Kidney epithelial cell (primary cell): ENCODE measurements at places on chromosomes 12 and 14.

DNA sequence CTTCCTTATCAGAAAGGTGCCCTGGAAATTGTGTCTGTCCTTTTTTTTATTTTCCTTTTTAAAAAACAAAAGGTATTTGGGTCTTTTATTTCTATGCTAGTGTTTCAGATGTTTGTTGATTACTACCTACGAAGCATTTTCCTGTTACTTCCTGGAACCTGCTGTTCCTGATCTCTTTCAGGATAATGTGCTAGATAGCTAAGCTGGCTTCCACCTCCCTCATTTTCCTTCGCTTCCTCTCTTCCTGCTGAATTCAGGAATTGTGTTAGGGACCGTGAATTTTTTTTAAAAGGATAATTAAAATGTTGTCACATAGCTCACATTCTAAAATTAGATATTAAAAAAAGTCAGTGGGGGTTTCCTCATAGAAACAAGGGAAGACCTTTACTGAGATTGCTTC, 27.7 kb downstream of the TMTC2 start:
- no peak for DNase-seq

- DNase-seq, result no peak
Measured at GRCh38 chr14:106021832-106022231, 495.4 kb downstream of the TMEM121 start.

- no peak for DNase-seq
Measured at GRCh38 chr12:124774462-124775167, 89.0 kb downstream of the SCARB1 start.

GRCh38 chr14:35234012-35234805, 58.0 kb upstream of the PSMA6 start:
- no peak for DNase-seq

GRCh38 chr14:52042371-52043289, 26.2 kb downstream of the NID2 start:
- DNase-seq, result no peak

GRCh38 chr12:8702159-8702558, 4.4 kb downstream of the RIMKLB start:
- no peak for DNase-seq

GRCh38 chr12:29350080-29350479, 30.9 kb downstream of the ERGIC2 start:
- peak; percentile 2 for DNase-seq

GRCh38 chr12:127459687-127460086, 807.3 kb upstream of the TMEM132C start:
- no peak for DNase-seq

DNA sequence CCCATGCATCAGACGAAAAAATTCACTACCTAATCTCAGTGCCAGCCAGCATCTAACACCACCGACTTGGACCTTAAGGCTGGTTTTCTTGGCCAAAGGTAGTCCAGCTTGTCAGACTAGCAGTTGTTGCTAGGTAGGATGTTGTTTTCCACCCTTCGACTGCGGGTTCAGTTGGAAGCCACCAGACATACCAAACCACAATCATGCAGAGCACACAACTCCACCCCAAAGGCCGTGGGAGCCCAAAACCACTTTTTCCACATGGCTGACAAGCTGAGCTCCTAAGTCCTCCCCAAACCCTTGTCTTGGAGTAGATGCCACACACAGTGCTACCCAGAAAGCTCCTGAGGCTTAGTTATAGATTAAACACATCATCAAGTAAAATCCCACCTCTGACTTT, 46.8 kb downstream of the LRIG3 start:
- DNase-seq, result peak; percentile 87

GRCh38 chr12:645563-646071, 17.6 kb downstream of the NINJ2 start:
- DNase-seq, result no peak

DNA sequence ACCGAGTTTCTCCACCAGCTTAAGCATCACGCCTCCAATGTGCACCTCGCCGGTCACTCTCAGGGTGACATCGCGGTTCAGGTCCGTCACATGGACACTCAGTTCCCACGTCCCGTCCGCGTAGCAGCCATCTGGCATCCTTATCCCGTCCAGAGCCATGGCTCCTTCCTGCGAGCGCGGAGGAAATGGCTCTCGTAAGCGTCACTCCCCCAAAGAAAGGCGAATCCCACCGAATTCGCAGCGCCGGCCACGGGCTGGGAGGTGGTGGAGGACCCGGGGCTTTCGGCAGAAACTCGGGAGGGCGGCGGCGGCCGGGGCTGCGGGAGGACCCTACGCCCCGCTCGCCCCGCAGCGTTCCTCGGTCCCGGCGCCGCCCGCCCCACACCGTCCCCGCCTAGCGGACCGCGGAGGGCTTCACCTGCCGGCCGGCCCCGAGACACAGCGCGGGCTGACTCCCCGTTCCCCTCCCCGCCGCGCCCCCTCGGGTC, 396 bp downstream of the FERMT2 start:
- DNase-seq, result no peak

DNA sequence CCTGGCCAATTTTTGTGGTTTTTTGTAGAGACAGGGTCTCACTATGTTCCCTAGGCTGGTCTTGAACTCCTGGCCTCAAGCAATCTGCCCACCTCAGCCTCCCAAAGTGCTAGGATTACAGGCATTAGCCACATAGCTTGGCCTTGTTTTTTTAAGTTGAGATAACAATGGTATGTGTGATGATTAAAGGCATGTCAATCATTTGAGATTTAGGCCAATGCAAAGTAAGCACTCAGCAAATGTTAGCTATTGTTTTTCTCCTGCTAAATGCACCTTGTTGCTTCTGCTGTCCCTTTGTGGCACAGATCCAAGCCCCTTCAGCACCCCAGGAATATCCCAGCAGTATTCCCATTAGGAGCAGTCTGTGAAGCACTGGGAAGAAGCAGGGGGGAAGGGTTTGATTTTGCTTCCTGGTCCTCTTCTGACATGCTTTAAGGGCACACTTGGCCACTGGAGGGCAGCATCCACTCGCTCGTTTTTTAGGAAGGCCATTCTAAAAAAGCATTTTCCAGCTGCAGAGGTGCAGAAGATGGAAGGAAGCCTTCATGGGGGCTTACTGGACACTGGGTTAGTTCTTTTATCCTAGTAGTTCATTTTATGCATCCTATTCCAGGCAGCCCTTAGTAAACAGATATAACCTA, 70.2 kb upstream of the ZFP36L1 start:
- DNase-seq, result peak; percentile 50

DNA sequence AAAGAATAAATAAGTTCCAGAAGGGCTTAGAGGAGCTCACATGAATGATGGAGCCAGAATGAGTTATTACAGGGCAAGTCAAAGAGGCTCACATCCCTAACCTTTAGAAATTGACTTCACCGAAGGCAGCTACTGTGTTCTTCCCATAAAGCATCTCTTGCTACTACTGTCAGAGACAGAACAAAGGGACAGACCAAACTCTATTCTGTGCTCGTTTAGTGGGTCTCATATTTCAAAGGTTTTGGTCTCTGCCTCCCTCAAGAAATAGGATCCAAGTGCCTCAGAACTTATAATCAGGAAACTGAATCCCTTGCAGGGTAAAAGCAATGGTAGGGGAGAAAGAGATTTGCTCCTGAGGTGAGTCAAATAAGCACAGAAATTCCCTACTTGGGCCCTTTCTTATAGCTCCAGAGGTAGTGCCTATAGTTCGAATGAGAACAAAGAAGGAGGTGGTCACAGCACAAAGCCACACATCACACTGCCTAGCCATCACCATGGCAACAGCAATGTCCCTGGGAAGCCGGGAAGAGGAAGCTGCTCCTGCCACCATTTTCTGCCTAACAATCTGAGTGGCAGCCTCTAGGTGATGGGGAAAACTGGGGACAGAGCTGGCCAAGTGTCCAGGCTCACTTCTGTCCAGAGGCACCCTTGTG, 294.9 kb downstream of the FOXN3 start:
- no peak for DNase-seq

DNA sequence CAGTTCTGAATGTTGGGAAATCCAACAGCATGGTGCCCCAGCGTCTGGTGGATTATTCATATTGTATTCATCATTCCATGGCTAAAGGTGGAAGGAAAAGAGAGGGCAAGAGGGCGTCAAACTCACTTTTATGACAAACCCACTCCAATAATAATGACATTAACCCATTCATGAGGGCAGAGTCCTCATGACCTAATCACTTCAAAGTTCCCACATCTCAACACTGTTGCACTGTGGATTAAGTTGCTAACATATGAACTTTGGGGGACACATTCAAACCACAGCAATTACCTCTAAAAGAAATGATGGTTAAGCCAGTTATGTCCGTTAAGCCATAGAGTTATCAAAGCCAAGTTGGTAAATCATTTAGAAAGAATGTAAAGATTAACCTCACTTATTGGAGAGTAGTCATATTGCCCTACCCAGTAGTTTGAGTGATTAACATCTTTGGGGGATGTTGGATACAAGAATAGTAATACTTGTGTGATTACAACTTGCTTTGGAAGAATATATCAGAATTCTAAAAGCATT, 212.4 kb upstream of the FLRT2 start:
- DNase-seq, result no peak

DNA sequence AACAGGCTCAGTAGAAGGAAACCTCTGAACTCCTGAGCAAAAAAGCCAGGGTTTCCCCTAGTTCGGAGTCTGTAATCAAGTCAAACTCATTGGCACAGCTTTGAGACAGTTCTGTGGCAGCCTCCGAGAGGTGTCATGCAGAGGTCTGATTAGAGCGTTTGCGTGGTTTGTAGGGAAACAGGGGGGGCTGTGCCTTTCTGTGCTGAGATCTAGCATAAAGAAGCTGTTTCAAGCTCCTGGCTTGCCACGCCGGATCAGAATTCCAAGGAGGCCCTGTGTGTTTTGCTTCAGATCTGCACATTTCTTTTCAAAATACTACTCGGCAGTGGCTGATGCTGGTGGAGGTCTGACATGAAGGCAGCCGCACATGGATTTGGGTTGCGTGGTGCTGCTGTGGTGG, 1.7 kb downstream of the CABP1 start:
- no peak for DNase-seq

GRCh38 chr14:90384543-90384911, 12.3 kb upstream of the CALM1 start:
- no peak for DNase-seq

DNA sequence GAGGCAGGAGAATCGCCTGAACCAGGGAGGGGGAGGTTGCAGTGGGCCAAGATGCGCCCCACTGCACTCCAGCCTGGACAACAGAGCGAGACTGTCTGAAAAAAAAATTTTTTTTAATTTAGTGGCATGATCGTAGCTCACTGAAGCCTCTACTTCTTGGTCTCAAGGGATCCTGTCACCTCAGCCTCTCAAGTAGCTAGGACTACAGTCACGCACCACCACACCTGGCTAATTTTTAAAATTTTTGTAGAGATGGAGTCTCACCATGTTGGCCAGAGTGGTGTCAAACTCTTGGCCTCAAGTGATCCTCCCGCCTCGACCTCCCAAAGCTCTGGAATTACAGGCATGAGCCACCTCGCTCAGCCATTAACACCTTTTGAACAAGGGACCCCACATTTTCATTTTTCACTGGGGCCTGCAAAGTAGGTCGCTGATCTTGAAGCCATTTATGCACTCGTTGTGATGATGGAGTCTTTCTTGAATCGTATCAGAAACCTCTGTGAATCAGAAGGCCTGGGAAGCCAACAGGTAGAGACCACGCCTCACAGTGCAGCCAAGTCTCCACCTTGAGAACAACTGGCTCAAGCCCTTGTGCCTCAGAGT, 5.9 kb downstream of the HCAR1 start:
- DNase-seq, result no peak

- no peak for DNase-seq
Measured at GRCh38 chr14:106619606-106620005, 1093.2 kb downstream of the TMEM121 start.

DNA sequence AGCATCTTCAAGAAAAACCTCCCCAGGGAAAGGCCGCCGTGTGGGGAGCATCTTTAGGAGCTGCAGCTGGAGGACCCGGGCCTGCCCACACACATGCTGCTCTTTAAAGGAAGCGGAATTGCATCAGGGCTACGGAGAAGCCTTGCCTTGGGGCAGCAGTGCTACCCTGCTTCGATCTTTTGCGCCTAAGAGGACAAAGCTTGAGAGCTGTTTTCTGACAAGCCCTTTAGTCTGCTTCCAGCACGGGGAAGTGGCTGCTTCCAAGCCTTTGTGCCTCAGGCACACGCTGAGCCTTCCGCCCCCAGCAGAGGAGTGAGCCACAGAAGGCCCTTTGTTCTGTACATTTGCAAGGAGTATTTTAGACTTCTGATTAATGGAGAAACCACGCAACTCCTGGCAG, 31.5 kb downstream of the COA8 start:
- no peak for DNase-seq

- no peak for DNase-seq
Measured at GRCh38 chr14:91419451-91419850, 1.8 kb upstream of the CCDC88C start.

- no peak for DNase-seq
Measured at GRCh38 chr12:121845701-121846100, 13.0 kb downstream of the HPD start.

DNA sequence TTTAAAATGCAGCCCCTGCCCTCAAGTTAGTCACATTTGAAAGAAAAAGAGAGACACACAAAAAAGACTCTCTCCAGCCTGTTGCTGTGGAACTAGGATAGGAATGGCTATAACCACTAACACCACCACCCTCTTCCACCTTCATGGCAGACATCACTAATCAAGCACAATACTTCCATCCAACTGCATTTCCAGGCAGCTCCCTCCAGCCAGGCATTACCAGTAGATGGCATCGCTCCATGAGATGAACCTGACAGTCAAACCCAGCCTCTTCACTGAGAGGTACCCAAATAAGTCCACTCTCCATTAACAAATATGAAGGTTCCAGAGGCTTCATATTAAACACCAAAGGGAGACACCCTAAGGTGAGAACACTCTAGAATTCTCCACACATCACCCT, 24.4 kb downstream of the SLC8B1 start:
- DNase-seq, result no peak

GRCh38 chr12:117330441-117331113, 30.8 kb downstream of the NOS1 start:
- DNase-seq, result no peak

DNA sequence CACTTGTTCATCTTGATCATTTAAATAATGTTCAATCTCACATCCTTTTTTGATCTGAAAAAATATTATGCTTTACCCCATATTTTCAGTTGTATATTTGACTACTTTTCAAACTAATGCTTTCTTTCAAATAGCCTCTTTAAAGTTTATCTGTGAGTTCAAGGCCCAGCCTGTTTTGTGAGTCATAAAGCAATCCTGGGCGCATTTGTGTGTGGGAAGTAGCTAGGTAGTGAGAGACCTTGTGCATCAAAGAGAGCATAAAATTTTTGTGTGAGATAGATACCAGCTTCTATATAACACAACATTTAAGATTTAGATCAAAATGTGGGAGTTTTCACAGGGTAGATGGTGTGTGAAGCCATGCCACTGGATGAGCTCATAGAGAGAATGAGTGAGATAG, 405.6 kb downstream of the NAV3 start:
- DNase-seq, result no peak

DNA sequence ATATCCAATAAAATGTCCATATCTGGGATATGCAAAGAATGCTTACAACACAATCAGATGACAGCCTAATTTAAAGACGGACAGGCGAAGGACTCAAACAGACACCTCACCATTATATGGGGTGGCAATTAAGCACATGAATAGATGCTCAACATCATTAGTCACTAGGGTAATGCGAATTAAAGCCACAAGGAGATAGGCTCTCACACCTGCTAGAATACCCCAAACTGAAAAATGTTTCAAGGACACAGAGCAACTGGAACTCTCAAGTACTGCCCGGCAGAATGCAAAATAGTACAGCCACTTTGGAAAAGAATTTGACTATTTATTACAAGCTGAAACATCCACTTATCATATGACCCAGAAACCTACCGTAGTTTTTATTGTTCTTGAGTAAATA, 42.9 kb downstream of the FERMT2 start:
- DNase-seq, result no peak

- DNase-seq, result peak; percentile 50
Measured at GRCh38 chr14:99821519-99822508, 28.6 kb downstream of the EML1 start.

- no peak for DNase-seq
Measured at GRCh38 chr12:6996040-6996441, 22.2 kb downstream of the LPCAT3 start.
